Transverse colon (tissue), 4 donors: ENCODE measurements at places on chromosomes 1 and 21. TPM values are rescaled to one million over a fixed set of nuclear protein-coding genes. Genes with fewer than 3 reads are reported as not detected.

DNA sequence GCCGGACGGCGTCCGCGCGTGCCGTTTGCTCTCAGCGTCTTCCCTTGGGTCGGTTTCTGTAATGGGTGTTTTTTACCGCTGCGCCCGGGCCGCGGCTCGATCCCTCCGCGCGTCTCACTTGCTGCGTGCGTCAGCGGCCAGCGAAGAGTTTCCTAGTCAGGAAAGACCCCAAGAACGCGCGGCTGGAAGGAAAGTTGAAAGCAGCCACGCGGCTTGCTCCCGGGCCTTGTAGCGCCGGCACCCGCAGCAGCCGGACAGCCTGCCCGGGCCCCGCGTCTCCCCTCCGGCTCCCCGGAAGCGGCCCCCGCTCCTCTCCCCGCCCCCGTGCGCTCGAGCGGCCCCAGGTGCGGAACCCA is 159.8 kb downstream of the RUNX1 start:
- DNase-seq: peak; percentile 50

DNA sequence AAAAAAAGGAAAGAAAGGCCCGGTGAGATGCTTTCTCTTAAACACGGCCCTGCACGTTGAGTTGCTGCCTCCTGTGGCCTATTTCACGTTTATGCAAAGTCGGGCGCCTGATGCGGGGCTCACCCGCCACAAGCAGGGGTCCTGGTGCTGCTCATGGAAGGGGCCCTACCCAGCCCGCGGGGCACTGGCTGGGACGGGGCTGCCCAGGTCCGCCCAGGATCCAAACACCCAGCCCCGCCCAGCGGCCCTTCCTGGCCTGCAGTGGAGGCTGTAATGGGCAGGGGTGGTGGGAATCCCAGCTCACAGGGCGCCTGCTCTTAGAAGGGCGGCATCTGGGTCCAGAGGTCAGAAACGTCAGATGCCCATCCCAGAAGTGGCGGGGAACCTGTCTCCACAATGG is 1.6 kb downstream of the COL6A2 start:
- DNase-seq: peak; percentile 45

TCP10L gene
- total RNA-seq: 0.79 TPM

KCNJ9 gene
- total RNA-seq: not detected

TRIM33 gene
- 38.8 TPM for total RNA-seq

THAP3 gene
- 7.5 TPM for total RNA-seq

CHIA gene
- total RNA-seq: not detected
